ENCODE measurements at places on chromosomes 13 and 19.

- peak overlapping the region; percentile 24 for H3K4me3 ChIP-seq
- peak overlapping the region; percentile 85 for H3K27ac ChIP-seq
- H3K36me3 ChIP-seq, result no peaks in the 10 kb centered on the region
- H3K4me1 ChIP-seq, result peaks cover 14% of the 10 kb centered on the region
Observed at GRCh38 chr19:46451352-46451751, 20.0 kb downstream of the PNMA8A start.

DNA sequence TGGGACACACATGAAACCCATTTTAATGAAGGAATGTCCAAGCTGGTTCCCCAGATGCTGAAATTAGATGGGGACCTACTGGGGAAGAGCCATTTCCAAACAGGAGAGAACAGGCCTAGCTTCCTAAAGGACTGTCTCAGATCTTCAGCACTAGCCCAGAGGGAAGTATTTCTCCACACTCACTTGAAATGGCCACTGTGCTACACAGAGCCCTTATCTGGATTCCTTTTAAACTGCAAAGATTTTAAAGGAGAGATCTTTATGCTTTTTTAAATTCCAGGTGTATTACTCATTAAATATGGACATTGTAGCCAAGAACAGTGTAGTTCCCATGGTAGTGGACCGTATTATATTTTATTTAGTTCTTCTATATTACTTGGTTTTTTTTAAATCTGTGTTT, 255.3 kb downstream of the SHISA2 start:
- no peak overlapping the region for H3K4me3 ChIP-seq
- no peak overlapping the region for H3K27ac ChIP-seq
- no peak for DNase-seq
- H3K36me3 ChIP-seq, result no peaks in the 10 kb centered on the region
- no peaks in the 10 kb centered on the region for H3K27me3 ChIP-seq
- no peaks in the 10 kb centered on the region for H3K4me1 ChIP-seq

- no peak for DNase-seq
- H3K4me1 ChIP-seq, result no peaks in the 10 kb centered on the region
- H3K36me3 ChIP-seq, result peaks cover 28% of the 10 kb centered on the region
- H3K27me3 ChIP-seq, result no peaks in the 10 kb centered on the region
- H3K27ac ChIP-seq, result no peak overlapping the region
- no peak overlapping the region for H3K4me3 ChIP-seq
Observed at GRCh38 chr19:5782322-5782721, 2.2 kb downstream of the PRR22 start.

DNA sequence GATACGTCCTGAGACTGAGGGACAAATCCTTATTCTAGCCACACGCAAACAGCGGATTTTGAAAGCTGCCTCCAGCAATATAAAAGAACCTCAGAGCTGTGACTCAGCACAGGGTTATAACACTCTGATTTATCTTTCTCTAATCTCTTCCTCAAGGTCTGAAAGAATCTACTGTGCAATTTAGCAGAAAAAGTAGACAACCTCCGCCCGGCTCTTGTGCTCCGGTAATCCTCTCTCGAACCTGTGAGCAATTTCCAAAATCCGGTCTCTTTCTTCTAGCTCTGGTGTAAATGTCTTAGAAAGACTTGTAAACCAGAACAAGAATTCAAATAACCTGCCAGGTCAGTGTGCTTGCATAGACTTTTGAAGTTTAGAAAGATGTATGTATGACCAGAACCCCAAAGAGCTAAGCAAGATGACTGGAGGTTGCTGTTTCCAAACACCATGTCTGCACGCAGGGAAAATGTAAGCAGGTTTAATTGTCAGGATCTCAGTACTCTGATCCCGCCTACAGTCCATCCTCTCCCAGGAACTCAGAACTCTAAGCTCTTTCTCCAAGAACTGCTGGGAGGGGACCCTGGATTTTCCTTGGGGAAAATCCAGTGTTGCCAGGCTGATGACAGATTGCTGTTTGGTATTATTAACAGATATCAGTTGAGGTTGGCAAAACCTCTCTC, 338.1 kb downstream of the RFC3 start:
- peaks cover 26% of the 10 kb centered on the region for H3K4me1 ChIP-seq
- H3K27me3 ChIP-seq, result no peaks in the 10 kb centered on the region
- no peaks in the 10 kb centered on the region for H3K36me3 ChIP-seq
- peak overlapping the region; percentile 88 for H3K27ac ChIP-seq

DNA sequence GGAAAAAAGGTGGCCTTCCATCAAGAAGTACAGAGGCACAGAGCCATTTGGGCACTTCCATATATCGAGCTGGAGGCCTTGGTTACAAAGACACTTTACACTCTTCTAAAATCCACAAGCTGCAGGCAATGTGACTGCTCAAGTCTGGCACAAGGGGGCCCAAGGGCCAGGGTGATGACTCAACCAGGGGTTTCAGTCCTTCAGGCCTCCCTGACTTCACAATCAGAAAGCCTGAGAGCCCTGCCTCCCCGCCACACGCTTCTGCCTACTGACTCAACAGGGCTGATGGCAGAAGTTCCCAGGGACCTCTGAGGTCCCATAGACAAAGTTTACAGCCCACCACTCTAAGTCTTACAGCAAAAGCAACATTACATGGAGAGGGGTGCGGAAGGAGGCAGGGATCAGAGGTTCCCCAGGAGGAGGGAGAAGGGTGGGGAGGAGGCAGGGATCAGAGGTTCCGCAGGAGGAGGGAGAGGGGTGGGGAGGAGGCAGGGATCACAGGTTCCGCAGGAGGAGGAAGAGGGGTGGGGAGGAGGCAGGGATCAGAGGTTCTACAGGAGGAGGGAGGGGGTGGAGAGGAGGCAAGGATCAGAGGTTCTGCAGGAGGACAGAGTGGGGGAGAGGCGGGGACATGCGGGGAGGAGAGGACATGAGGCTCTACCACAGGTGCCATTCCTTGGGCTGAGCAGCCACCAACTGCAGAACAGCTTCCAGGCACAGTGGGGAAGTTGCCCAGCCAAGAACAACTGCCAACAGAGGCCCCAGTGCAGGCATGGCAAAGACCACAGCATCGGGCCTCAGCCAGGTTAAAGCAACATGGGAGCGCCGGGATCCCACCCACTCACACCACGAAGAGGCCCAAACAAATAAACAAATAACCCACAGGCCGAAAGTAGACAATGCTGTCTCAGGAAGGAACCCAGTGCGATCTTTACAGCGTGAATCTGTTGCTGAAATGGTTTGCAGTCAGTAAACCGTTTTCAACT, 52.0 kb downstream of the SLC7A1 start:
- no peaks in the 10 kb centered on the region for H3K27me3 ChIP-seq
- no peaks in the 10 kb centered on the region for H3K36me3 ChIP-seq
- no peak overlapping the region for H3K27ac ChIP-seq
- no peaks in the 10 kb centered on the region for H3K4me1 ChIP-seq
- H3K4me3 ChIP-seq, result no peak overlapping the region

- no peaks in the 10 kb centered on the region for H3K27me3 ChIP-seq
- peaks cover 69% of the 10 kb centered on the region for H3K36me3 ChIP-seq
- no peak overlapping the region for H3K4me3 ChIP-seq
- H3K27ac ChIP-seq, result no peak overlapping the region
- no peak for DNase-seq
- H3K4me1 ChIP-seq, result no peaks in the 10 kb centered on the region
Observed at GRCh38 chr19:47756953-47757608, 11.7 kb downstream of the NOP53 start.

DNA sequence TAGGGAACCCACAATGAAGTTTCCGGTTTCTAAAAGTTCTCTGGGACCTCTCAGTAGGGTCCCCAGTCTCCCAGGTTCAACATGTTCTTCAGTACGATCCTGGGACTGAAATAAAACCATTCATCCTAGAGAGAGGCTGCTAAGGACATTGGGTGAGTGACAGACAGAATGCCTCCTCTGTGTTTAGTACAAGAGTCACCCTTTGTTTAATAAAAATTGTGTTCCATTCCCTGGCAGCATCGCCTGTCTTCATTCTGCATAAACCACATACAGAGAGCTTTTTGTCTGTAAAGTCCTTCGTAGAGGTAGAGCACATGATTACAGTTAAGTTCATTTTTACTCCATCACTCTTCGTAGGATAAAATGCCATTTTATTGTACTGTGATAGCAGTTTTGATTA, 95.3 kb upstream of the GPR12 start:
- H3K4me1 ChIP-seq, result no peaks in the 10 kb centered on the region
- H3K27ac ChIP-seq, result no peak overlapping the region
- no peak overlapping the region for H3K4me3 ChIP-seq
- no peaks in the 10 kb centered on the region for H3K36me3 ChIP-seq

DNA sequence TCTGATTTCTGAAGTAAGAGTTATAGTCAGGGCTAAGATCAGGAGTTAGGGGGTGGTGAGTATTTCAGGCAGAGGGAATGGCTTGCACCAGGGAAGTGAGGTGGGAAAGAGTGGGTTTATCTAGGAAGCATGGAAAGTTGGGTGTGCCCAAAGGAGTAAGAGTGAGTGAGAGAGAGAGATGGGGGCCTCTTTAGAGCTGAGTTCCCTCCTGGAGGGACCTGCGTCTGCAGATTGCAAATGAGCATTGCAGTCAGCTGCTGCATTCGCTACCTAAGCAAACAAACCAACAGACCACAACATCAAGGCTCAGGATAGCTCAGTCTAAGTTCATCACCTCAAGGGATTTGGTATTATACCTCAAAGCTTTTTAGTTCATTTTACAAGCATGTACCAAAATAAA, 405.8 kb downstream of the FGF9 start:
- no peak for DNase-seq
- no peaks in the 10 kb centered on the region for H3K27me3 ChIP-seq
- H3K4me3 ChIP-seq, result no peak overlapping the region
- no peaks in the 10 kb centered on the region for H3K36me3 ChIP-seq
- H3K4me1 ChIP-seq, result no peaks in the 10 kb centered on the region

DNA sequence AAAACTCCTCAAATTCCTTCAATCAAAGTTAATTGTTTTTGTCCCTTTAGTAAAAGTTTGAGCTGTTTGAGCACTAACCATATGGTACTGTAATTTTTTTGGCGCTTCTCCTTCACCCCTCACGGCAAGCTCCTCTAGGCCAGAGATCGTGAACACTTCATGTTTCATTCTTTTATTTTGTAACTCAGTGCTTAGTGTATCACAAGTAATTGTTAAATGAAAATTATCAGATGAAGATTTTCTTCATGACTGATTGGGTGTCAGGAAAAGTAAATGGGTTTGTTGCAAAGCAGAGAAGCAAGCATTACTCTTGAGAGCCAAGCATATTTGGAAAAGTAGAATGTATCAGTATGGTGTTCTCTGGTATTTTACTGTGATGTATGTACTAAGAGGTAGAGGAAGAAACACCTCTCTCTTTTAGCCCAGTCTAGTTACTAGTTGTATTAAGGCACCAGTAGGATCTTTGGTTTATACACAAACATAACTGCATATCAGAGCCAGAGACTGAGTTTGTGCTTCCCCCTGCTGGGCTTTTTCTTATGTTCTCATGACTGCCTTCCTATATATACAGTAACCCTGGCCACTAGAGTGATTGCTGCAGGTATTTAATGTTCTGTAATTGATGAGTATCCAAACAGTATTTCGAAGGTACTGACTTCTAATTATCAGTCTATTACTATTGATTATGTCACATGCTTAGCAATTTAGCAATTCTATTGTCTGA, 202.3 kb upstream of the KLHL1 start:
- H3K27ac ChIP-seq, result no peak overlapping the region
- no peaks in the 10 kb centered on the region for H3K4me1 ChIP-seq
- H3K27me3 ChIP-seq, result no peaks in the 10 kb centered on the region
- H3K4me3 ChIP-seq, result no peak overlapping the region
- H3K36me3 ChIP-seq, result no peaks in the 10 kb centered on the region
- no peak for DNase-seq

DNA sequence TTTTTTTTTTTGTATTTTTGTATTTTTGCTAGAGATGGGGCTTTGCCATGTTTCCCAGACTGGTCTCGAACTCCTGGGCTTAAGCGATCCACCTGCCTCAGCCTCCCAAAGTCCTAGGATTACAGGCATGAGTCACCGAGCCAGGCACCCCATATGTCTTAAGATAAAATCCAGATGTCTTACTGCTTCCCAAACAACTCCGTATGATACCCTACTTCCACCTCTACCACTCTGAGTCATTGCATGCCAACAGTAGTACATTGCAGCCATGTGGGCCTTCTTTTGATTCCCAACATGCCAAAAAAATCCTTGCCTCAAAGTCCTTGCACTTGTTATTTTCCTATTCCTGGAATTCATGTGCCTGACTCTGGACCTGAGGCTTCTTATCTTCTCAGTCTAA, 799.2 kb downstream of the GPC5 start:
- H3K36me3 ChIP-seq, result no peaks in the 10 kb centered on the region
- DNase-seq, result no peak
- H3K27ac ChIP-seq, result no peak overlapping the region
- H3K4me3 ChIP-seq, result no peak overlapping the region

DNA sequence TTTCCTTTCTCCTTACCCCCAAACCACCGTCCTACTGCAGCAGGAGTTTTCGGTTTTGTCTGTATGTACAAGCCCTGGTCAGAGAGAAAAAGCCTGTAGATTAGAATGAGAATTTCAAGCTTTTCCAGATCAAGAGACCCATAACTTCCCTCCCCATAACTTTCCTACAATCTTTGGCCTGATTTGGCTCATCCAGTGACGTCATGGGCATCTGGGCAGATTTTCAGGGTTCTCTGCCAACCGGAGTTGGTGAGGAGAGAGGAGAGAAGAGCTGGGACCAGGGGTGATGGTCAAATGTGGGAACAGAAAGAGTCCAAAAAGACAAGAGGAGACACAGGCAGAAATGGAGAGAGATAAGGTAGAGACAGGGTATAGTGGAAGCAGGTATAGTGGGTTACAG, 10.5 kb downstream of the IZUMO2 start:
- H3K4me3 ChIP-seq, result no peak overlapping the region
- DNase-seq, result no peak
- no peaks in the 10 kb centered on the region for H3K36me3 ChIP-seq

DNA sequence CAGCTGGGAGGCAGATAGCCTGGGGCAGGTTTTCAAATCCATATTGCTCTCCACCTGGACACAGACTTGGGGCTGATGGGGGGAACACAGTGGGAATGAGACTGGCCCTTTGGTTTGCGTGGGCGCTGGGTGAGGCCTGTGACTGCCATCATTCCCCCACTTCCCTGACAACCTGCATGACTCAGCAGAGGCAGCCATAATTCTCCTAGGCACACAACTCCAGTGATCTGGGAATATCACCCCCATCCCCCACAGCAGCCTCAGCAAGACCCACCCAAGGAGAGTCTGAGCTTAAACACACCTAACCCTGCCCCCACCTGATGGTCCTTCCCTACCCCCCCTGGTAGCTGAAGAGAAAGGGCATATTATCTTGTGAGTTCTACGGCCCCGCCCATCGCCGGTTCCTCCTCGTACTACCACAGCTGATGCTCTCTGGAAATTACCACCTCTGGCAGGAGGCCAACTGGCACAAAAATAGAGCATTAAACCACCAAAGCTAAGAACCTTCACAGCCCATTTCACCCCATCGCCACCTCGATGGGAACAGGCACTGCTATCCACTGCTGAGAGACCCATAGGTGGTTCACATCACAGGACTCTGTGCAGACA, 71.0 kb downstream of the RNF17 start:
- no peak for DNase-seq
- H3K27ac ChIP-seq, result no peak overlapping the region
- no peaks in the 10 kb centered on the region for H3K4me1 ChIP-seq
- no peaks in the 10 kb centered on the region for H3K27me3 ChIP-seq
- H3K36me3 ChIP-seq, result no peaks in the 10 kb centered on the region

GRCh38 chr13:112179421-112179820, 112.5 kb downstream of the SOX1 start:
- H3K27me3 ChIP-seq, result no peaks in the 10 kb centered on the region
- H3K4me3 ChIP-seq, result no peak overlapping the region
- H3K27ac ChIP-seq, result no peak overlapping the region
- DNase-seq, result no peak
- no peaks in the 10 kb centered on the region for H3K4me1 ChIP-seq

Measured in ascending aorta (tissue), 2 donors.